ENCODE measurements at places on chromosomes 3 and 15.

- DNase-seq, result no peak
Observed at GRCh38 chr15:34804776-34805175, 9.4 kb upstream of the ACTC1 start.

- no peak for DNase-seq
Observed at GRCh38 chr3:107284612-107285011, 92.6 kb upstream of the CCDC54 start.

GRCh38 chr3:159620873-159621272 is 367.8 kb upstream of the IL12A start:
- DNase-seq, result peak; percentile 53

DNA sequence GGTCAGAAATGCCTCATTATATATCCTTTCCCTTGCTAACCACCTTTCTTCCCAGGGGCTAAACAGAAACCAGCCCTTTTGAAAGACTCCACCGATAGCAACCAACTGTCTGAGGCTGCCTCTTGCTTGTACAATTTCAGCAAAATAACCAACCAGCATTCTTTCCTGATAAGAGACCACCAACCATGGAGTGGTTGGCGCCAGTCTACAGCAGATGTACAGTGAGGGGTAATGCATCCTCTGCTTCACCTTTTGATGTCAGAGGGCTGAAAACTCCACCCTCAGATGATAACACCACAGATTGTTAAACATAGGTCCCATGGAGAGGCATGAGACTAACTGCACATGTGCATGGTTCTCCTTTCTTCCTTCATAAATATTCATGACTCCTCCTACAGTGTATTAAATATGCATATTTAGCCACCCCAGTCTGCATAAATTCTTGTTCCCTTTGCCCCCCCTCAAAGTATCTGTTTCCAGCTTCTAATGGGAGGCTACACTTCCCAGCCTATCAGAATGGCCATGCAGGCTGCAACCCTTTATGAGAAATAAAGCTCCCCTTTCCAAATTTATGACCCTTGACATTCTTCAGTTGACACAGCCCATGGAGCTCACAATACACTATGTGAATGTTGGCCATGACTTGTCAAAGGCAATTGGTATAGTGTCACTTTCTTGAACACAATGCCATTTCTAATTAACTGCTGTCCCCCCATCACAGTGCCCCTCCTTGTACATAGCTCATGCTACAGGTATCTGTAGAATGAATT is 48.3 kb downstream of the GABRB3 start:
- no peak for DNase-seq

DNA sequence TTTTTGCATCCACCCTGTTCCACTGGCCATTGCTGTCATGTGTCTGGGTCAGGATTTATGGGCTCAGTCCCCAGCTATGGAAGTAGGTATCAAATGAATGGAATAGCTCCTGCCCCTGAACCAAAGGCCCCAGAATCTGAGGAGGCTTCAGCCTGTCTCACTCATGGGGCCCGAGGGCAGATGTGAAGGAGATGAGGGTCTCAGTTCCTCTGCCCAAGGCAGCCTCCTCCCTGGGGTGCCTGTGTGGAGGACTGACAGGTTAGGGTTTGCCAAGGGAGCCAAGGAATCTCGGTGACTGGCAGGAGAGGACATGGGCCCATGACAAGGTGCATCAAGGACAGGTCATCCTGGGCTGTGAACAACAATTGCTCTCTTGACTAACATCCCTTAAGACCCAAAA is 70.4 kb downstream of the CPN2 start:
- DNase-seq, result no peak

GRCh38 chr3:34070831-34071585 is 272.6 kb downstream of the PDCD6IP start:
- DNase-seq, result no peak

- DNase-seq, result no peak
Observed at GRCh38 chr15:68789534-68790241, 31.0 kb downstream of the ANP32A start.

- no peak for DNase-seq
Observed at GRCh38 chr15:56199038-56199437, 44.6 kb downstream of the RFX7 start.

DNA sequence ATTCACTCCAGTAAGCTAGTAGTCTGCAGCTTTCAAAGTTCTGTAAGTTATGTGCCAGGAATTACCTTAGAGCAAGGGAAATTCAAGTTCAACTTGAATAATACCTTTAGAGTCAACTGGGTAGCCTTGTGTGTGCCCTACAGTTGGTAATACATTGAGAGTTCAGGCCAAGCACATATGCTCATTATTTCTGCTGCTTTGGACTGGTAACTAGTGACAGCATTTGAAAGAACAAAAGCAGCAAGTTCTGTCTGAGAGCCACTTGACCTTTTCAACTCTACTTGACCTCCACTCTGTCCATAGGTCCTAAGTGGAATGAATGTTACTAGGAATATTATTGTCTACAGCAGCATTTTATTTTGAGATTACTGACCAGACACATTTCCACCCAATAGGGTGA is 723.5 kb downstream of the NLGN1 start:
- no peak for DNase-seq

- DNase-seq, result no peak
Observed at GRCh38 chr3:191637611-191638010, 176.6 kb downstream of the PYDC2 start.

DNA sequence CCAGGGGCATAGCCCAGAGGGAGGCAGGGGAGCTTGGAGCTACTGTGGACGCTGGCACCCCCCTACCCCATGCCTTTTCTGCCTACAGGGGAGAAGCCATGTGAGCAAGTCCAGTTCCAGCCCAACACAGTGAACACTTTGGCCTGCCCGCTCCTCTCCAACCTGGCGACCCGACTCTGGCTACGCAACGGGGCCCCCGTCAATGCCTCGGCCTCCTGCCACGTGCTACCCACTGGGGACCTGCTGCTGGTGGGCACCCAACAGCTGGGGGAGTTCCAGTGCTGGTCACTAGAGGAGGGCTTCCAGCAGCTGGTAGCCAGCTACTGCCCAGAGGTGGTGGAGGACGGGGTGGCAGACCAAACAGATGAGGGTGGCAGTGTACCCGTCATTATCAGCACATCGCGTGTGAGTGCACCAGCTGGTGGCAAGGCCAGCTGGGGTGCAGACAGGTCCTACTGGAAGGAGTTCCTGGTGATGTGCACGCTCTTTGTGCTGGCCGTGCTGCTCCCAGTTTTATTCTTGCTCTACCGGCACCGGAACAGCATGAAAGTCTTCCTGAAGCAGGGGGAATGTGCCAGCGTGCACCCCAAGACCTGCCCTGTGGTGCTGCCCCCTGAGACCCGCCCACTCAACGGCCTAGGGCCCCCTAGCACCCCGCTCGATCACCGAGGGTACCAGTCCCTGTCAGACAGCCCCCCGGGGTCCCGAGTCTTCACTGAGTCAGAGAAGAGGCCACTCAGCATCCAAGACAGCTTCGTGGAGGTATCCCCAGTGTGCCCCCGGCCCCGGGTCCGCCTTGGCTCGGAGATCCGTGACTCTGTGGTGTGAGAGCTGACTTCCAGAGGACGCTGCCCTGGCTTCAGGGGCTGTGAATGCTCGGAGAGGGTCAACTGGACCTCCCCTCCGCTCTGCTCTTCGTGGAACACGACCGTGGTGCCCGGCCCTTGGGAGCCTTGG is 5.6 kb downstream of the CIB1 start:
- no peak for DNase-seq

DNA sequence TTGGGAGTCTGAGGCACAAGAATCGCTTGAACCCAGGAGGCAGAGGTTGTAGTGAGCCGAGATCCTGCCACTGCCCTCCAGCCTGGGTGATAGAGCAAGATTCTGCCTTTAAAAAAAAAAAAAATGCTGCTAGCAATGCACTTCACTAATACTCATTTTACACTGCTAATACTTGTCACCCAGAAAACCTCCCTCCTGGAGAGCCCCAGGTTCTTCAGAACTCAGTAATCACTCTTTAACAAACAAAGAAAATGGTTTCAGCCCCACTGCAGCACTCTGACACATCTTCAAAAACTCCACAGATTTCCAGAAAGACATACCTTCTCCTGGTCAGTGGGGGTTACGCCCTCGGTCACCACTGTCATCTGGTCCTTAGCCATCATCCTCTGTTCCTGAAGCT is 366.7 kb downstream of the SHQ1 start:
- DNase-seq, result no peak

- no peak for DNase-seq
Observed at GRCh38 chr3:142022381-142022780, 127.0 kb downstream of the TFDP2 start.

DNA sequence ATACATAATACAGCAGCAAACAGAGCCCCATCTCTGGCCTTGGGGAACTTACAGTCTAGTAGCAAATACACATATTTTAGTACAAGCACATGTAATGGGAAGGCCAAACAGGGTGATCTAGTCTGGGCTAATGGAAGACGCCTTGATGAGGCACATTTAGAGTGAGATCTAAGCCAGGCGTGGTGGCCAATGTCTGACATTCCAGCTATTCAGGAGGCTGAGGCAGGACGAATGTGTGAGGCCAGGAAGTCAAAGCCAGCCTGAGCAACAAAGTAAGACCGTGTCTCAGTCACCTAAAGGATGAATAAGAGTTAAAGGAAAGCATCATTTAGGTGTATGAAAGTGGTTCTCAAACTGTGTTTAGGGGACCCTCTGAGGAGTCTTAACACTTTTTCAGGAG is 291.9 kb downstream of the MAGI1 start:
- DNase-seq, result no peak

- DNase-seq, result no peak
Observed at GRCh38 chr3:131782751-131783150, 252.1 kb downstream of the CPNE4 start.

DNA sequence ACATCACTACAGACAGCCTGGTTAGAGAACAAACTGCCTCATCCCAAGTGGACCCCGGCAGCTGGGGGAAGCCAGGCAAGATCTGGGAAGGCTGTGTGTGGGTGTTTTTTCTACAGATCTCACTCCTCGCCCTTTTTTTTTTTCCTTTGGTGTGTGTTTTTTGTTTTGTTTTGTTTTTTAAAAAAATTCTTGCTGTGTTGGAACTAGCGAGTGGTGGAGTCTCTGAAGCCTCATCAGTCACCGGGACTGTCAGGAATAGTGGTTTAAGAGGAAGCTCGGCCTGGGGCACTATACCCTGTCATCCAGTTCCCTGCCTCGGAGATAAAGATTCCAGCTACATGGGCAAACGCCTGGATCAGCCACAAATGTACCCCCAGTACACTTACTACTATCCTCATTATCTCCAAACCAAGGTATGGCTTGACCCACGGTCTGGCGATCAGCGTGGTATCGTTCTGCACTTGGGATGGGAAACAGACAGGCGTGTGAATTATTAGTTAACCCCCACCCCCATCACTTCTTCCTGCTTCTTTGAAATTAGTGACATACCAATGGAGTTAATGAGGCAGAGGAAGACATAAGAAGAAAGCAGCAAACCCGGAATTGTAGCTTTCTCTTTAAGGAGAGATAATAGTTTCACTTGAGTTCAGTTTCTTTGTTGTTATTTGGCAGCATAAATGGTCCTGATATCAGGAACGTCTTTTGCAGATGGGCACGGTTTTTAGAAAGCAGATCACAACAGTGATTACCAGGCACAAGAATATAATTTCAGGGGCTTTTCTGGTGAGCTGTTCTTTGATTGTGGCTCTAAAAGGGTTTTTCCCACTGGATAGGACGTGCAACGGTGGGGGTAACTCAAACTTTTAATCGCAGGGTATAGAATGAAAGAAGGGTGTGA is 722 bp downstream of the RBMS3 start:
- DNase-seq, result no peak

- no peak for DNase-seq
Observed at GRCh38 chr3:101495552-101495951, 17.5 kb downstream of the SENP7 start.
